ENCODE measurements at places on chromosomes 1 and 21. TPM values are rescaled to one million over a fixed set of nuclear protein-coding genes. Genes with fewer than 3 reads are reported as not detected.

- no peak for DNase-seq
Measured at GRCh38 chr1:43801203-43801602, 93.9 kb downstream of the ST3GAL3 start.

DNA sequence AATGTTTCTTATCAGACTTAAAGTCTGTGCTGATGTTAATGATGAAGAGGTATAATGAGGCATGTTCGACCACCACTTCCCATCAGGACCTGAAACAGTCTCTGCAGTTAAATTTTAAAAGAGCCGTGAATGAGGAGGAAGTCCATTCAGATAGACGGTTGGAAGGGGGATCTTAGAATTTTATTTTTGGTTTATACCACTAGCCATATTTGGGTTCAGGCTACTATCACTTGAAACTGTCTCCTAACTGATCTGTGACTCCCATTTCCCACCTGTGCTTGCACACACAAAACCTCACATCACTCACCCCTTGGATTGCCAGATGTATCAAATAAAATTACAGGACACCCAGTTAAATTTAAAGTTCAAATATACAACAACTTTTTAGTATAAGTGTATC, 9.9 kb upstream of the ANKRD13C start:
- no peak for DNase-seq

PIGV gene
- total RNA-seq = 8.9 TPM

TRIM46 gene
- total RNA-seq = 3.4 TPM

FAM229A gene
- 0.45 TPM for total RNA-seq
